SK-MEL-5 (cell line): ENCODE measurements at places on chromosomes 3 and 15. TPM values are rescaled to one million over a fixed set of nuclear protein-coding genes. Genes with fewer than 3 reads are reported as not detected.

The ARNT2 gene
- 33.6 and 39.4 TPM in 2 replicates for total RNA-seq

The CLDN1 gene
- total RNA-seq, result 42.9 and 44.3 TPM in 2 replicates

The CLDN16 gene
- total RNA-seq, result not detected in 2 replicates

The GABRR3 gene
- total RNA-seq, result not detected in 2 replicates

The RASGRP1 gene
- 1.3 and 1.7 TPM in 2 replicates for total RNA-seq

The TF gene
- total RNA-seq, result 0.34 and 0.59 TPM in 2 replicates

The ZNF660 gene
- 0.03 TPM in 2 replicates for total RNA-seq

The DUOX2 gene
- 0.03 TPM in 2 replicates for total RNA-seq

The LMAN1L gene
- not detected in 2 replicates for total RNA-seq

The SPTSSB gene
- not detected in 2 replicates for total RNA-seq

The LRRC2 gene
- total RNA-seq, result not detected in 2 replicates

The KLHL6 gene
- 0.11 and 0.13 TPM in 2 replicates for total RNA-seq

The ERC2 gene
- total RNA-seq, result 0.50 and 0.96 TPM in 2 replicates

The IGSF10 gene
- total RNA-seq, result 0.03 and 0.16 TPM in 2 replicates

The NDN gene
- 29.9 and 39.3 TPM in 2 replicates for total RNA-seq

The SCG5 gene
- total RNA-seq, result 1.3 TPM in 1 of 2 replicates, not detected in the other

The SFMBT1 gene
- 16.4 and 19.4 TPM in 2 replicates for total RNA-seq

The PLSCR1 gene
- total RNA-seq, result 355 and 367 TPM in 2 replicates

The IRAK2 gene
- 1.2 and 1.8 TPM in 2 replicates for total RNA-seq

The CLDN18 gene
- total RNA-seq, result not detected in 2 replicates

The BCL2A1 gene
- 102 and 105 TPM in 2 replicates for total RNA-seq

The FURIN gene
- 38.3 and 40.7 TPM in 2 replicates for total RNA-seq

The TLR9 gene
- total RNA-seq, result not detected in 2 replicates

The ECE2 gene
- not detected in 2 replicates for total RNA-seq

The ITIH1 gene
- not detected in 2 replicates for total RNA-seq

The SCAMP5 gene
- 3.4 and 5.4 TPM in 2 replicates for total RNA-seq

The CPNE4 gene
- total RNA-seq, result not detected in 2 replicates

The ASB14 gene
- total RNA-seq, result not detected in 2 replicates

The OSBPL10 gene
- total RNA-seq, result 28.6 and 38.9 TPM in 2 replicates

The ARHGEF26 gene
- total RNA-seq, result 29.3 and 31.2 TPM in 2 replicates

The STAB1 gene
- total RNA-seq, result not detected in 2 replicates

The MKRN2OS gene
- not detected in 2 replicates for total RNA-seq

The OXNAD1 gene
- 36.1 and 39.1 TPM in 2 replicates for total RNA-seq

The ANKRD63 gene
- total RNA-seq, result 0.16 and 0.29 TPM in 2 replicates

The GPR160 gene
- total RNA-seq, result 3.2 and 3.7 TPM in 2 replicates

The MAPKAPK3 gene
- total RNA-seq, result 64.8 and 66.5 TPM in 2 replicates

The CLRN1 gene
- not detected in 2 replicates for total RNA-seq

The TTLL13 gene
- 0.18 TPM in 1 of 2 replicates, not detected in the other for total RNA-seq

The SLC12A1 gene
- 0.11 and 0.16 TPM in 2 replicates for total RNA-seq

The CTDSPL gene
- 15.5 and 16.1 TPM in 2 replicates for total RNA-seq

The FYCO1 gene
- total RNA-seq, result 52.7 and 53.6 TPM in 2 replicates

The CD200 gene
- 1.9 and 3.5 TPM in 2 replicates for total RNA-seq

The NCEH1 gene
- 4.4 and 6.2 TPM in 2 replicates for total RNA-seq

The KNG1 gene
- not detected in 2 replicates for total RNA-seq

The MST1R gene
- total RNA-seq, result not detected in 2 replicates
